Left ventricle myocardium superior (tissue), 1 donor: ENCODE measurements at places on chromosomes 7 and 10. TPM values are rescaled to one million over a fixed set of nuclear protein-coding genes. Genes with fewer than 3 reads are reported as not detected.

The OR2A7 gene
- 0.55 TPM for total RNA-seq

The ZNF467 gene
- total RNA-seq: 7.8 TPM

The MYOZ1 gene
- total RNA-seq: 0.32 TPM

The SFTPA1 gene
- total RNA-seq: 0.17 TPM

The CALN1 gene
- not detected for total RNA-seq

The CALML3 gene
- total RNA-seq: not detected

The TEX47 gene
- total RNA-seq: not detected

The SEMA3A gene
- total RNA-seq: 1.2 TPM

The LRRC4 gene
- total RNA-seq: 3.3 TPM

- DNase-seq: no peak
Measured at GRCh38 chr7:44958645-44959344, 20.0 kb downstream of the MYO1G start.

GRCh38 chr7:144445590-144445989 is 42.1 kb upstream of the NOBOX start:
- DNase-seq: no peak

DNA sequence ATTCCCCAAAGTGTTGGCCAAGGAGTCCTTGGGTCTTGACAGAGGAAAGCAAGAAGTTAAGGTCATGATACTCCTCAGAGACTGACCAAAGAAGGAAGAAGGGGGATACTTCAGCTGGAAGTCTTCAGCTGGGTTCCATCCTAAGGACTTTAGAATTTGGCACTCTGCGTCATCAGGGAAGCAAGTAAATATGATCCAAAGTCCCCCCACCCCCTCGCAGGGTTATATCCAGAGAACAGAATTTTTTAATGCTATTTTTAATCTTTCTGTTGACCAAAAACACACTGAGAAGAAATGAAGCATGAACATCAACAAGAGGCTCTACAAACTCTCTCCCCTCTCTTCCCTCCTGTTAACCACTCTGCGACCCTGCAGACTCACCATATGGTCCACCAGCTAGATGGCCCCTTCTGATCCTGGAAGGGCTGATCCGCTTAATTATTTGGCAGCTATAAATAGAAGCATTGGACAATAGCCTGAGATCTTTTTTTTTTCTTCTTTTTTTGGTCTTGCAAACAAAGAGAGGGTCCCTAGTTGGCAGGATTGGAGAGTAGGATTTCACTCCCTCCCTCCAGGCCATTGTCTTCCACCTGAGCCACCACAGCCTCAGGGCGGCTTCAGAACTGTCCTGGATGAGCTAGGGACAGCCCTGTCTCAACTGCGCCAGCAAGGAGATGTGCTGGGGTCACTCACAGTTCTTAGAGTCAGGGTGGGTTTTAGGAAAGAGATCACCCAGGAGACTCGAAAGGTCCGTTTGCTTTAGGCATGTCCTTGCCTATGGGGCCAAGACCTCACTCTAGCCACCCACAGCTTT is 196.0 kb downstream of the KCNMA1 start:
- no peak for DNase-seq

- peak; percentile 53 for DNase-seq
Measured at GRCh38 chr10:98302741-98303365, 34.9 kb upstream of the LOXL4 start.

GRCh38 chr10:113854761-113855588 is 514 bp downstream of the NHLRC2 start:
- DNase-seq: peak; percentile 75

- peak; percentile 54 for DNase-seq
Measured at GRCh38 chr10:117165538-117166417, 27.7 kb upstream of the VAX1 start.

GRCh38 chr10:62148155-62148554 is 120.5 kb downstream of the RTKN2 start:
- DNase-seq: no peak

DNA sequence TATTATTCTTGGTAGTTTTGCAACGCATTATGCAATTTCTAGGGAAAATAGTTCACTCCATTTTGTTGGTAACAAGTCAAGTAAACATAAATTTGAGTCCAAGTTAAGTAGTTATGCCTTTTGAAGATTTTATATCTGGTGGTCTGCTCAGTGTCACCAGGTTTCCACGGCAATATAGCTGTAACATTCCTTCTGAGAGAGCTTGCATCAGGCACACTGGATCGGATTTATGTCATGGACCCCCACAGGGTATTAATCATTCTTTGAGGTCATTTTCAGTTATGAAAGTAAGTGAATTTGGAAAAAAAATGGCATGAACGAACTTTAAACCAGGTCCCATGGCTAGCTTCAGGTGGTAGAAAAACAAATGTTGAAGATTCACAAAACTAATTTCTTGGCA is 136.3 kb downstream of the POLR1F start:
- DNase-seq: no peak

DNA sequence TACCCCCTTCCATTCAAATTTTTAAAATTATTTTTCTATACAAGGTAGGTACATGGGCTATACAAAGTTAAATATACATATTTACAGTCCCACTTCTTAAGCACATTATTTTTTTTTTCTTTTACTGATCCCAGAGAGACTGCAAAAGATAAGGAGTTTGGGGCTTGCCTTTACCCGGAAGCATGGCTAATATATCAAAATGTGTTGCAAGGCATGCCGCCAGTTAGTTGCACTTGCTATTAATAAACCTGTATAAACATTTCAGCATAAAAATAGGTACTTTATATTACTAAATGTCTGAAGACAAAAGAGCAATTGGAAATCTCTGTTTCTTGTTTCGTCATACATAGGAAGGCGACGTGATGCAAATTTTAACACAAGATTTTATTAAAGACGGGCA is 21.5 kb upstream of the PDLIM1 start:
- DNase-seq: no peak

- DNase-seq: no peak
Measured at GRCh38 chr10:20173046-20173445, 356.8 kb downstream of the PLXDC2 start.

DNA sequence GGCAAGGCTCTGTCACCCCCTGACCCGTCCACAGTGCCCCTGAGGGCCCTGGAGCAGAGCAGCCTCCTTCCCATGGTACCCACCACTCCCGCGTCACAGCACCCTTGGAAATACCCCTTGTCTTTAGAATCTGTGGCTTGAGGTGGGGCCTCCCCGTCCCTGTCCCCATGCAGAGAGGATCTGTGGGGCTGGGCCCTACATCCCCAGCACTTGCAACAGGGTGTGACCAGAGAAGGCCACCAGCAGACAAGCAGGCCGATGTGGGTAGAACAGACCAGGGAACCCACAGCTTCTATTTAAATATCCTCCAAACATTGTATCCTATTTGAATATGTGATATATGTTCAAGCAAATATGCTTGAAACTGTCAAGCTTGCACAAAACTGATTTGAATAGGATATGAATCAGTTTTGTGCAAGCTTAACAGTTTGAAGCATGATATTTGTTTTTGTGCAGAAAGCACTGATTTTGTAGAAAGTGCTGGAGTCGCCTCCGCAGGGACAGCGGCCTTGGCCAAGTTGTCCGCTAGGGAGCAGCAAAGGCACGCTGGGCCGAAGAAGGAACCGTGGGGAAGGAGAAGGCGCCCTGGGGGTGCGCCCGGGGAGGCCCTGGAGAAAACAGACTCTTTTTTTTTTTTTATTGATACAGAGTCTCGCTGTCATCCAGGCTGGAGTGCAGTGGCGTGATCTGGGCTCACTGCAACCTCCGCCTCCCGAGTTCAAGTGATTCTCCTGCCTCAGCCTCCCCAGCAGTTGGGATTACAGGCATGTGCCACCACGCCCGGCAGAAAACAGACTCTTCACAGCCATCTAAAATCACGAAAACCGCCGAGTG is 2.2 kb downstream of the CFAP46 start:
- DNase-seq: peak; percentile 54

DNA sequence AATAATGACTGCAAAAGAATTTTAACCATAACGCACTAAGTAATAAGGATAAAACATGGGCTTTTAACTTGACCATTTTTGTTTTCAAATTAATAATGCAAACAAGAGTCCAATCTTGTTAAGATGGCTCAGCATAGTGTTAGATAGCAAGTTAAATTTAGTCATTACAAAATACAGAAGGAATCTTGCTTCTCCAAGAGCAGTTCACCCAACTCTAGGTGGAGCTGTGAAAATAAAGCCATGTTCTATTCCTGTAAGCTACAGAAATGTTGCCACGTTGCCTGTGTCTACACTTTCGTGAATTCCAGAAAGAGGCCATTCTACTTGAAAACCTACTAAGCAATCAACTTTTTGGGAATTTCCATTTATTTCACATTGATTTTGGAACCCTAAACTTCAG is 191.9 kb downstream of the SFMBT2 start:
- no peak for DNase-seq

GRCh38 chr7:136495081-136495480 is 373.4 kb upstream of the CHRM2 start:
- DNase-seq: no peak

GRCh38 chr10:100021322-100021721 is 11.6 kb upstream of the DNMBP start:
- no peak for DNase-seq

DNA sequence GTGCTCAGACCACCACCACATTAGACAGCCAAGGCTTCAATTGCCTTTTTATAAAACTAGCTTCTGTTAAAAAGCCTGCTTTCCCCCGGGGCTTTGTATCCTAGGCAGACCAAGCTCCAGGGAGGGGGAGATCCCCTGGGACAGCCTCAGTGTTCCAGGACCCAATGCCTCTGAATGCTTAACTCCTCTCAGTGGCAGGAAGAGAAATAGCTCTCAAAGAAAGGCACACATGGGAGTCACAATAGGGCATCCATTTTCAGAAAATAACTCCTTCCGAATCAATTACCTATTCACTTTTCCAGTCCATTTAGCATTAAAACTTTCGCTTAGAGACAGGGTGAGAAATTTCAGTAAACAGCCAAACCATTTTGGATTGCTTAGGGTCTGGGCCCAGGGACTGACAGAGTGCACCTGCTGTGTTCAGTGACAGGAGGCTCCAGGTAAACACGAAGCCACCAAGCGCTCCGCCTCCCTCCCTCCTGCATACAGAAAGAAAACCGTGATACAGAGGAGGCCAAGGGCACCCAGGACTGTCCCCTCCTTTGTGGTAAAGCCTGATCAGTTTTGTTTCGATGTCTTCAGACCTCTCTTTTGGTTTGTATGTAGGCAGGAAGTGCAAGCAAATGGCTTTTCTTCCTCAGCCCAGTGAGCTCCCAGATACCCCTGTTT is 599.7 kb downstream of the KCNMA1 start:
- no peak for DNase-seq

DNA sequence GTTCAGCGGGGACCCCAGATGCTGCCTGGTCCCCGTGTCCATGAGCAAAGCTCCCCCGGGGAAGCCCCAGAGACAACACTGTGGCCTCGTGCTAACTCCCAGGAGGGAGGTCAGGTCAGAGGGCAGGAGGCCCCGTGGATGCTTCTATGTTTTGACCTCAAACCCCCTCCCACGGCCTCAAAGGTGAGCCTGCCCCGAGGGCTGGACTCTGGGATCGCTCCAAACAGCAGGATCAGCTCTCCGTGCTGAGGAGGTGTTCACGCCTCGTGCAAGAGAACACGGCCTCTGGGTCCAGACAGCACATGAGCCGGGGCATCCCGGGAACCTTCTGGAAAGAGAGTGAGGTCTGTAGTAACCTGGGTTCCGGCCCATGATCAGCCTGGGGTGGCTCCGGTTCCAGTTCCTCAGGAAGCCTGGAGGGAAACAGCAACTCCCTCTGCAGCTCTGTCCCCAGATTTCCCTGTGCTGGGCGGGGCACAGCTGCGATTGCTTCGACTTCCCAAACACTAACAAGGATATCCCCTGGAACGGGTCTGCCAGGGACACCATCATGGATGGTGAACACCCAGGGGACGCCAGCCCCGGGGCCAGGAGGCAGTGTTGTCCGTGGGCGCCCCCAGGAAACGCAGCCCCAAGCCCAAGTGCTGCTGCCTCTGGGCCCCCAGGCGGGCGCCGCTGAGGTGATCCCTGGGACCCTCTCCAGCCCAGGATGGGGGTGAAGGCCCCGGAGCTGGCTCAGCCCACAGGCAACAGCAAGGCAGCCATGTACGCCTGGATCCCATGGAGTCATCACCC is 18.0 kb upstream of the INPP5A start:
- peak; percentile 62 for DNase-seq

DNA sequence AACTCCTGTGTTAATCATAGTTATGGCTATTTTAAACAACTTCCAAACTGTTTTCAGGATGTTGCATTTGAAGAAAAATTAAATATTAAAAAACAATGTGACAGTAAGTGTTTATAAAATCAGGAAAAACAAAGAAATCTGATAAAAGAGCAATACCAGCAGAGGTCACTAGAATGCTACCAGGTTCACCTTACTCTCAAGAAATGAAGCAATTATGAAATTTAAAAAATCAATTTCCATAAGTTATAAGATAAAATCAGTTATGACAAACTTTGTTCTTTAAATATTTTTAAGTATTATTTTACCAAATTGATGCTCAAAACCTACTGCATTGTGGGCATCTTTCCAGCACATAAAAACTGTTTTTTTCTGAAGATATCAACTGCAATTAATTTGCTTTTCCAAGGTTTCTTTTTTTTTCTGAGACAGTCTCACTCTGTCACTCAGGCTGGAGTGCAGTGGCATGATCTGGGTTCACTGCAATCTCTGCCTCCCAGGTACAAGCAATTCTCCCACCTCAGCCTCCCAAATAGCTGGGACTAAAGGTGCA is 50.7 kb upstream of the RHEB start:
- DNase-seq: no peak

- DNase-seq: no peak
Measured at GRCh38 chr7:45588466-45588865, 14.3 kb downstream of the ADCY1 start.

DNA sequence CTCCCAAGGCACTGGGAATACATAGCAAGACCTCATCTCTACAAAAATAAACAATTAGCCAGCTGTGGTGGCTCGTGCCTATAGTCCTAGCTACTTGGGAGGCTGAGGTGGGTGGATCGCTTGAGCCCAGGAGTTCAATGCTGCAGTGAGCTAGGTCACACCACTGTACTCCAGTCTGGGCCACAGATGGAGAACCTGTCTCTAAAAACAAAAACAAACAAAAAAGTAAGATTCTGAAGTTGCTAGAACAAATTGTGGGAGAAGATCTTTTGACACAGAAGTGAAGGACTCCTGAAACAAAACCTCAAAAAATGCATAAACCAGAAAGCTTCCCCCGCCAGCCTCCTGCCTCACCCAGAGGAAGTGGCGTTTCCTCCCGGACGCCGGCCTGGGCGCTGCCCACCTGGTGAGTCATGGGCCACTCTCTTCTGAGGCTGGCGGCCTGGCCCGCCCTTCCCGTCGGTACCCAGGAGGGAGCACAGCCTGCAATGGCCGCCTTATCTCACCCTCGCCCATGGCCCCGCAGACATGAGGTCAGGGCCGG is 25.4 kb upstream of the ELN start:
- peak; percentile 64 for DNase-seq

DNA sequence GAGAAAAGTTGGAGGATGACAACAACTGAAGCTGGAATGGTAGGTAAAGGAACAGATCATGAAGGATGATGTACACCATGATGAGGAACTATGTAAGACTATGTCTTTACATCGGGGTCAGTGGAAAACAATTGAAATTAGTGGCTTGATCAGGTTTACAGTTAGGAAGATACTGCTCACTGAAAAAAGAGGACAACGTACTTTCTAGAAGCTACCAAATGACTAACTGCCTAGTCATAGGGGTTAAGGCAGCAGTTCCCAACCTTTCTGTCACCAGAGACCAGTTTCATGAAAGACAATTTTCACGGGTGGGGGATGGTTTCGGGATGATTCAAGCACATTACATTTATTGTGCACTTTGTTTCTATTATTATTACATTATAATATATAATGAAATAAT is 91.6 kb upstream of the ANKRD1 start:
- no peak for DNase-seq

GRCh38 chr10:16732376-16732775 is 84.8 kb downstream of the RSU1 start:
- DNase-seq: no peak
